ENCODE measurements at places on chromosomes 3 and 15.

GRCh38 chr3:17038141-17038540 is 153.4 kb downstream of the PLCL2 start:
- no peak for DNase-seq

DNA sequence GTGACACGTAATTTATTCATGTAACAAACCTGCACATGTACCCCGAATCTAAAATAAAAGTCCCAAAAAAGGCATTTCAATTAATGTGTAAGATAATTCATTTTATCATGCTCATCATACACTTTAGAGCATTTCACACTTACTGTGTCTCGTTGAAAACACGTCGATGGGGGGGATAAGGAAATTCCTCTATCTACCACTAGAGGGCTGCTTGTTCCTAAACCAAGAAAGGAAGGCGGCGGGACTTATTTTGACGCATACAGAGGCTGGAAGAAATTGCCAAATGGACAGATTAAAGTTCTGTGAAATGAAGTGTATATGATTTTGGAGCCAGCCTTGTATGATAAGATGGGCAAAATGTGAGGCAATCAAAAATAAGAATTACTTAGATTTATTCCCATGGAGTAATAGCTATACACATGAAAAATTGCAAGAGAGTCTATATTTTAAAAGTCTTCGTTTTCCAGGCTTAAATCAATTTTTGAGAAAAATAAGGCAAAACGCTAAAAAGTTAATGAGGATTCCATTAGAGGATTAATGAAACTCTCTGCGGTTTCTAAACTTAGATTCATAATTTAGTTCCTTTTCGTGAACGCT is 346.8 kb downstream of the CNTN3 start:
- no peak for DNase-seq

- no peak for DNase-seq
These were observed 51.6 kb downstream of the QTRT2 start for GRCh38 chr3:114108137-114108536.

GRCh38 chr3:60497902-60498301 is 753.4 kb downstream of the FHIT start:
- DNase-seq = no peak

DNA sequence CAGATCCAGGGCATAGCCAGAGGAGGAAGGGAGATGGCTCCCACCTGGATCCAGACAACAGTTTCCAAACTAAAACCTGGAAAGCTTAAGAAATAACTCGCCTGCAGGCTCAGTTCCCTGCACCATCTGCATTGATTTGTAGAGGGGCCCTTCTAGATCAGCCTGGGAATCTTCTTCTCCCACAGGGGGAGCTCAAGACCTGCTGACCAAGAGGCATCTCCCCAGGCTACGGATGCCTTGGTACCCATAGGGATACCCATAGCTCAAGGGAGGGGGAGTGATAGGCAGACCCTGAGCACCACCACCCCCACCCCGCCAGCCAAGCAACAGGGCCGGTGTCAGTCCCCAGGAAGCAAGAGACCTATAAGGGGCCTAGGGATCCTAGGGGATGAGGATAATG is 28.0 kb upstream of the DCLK3 start:
- no peak for DNase-seq

DNA sequence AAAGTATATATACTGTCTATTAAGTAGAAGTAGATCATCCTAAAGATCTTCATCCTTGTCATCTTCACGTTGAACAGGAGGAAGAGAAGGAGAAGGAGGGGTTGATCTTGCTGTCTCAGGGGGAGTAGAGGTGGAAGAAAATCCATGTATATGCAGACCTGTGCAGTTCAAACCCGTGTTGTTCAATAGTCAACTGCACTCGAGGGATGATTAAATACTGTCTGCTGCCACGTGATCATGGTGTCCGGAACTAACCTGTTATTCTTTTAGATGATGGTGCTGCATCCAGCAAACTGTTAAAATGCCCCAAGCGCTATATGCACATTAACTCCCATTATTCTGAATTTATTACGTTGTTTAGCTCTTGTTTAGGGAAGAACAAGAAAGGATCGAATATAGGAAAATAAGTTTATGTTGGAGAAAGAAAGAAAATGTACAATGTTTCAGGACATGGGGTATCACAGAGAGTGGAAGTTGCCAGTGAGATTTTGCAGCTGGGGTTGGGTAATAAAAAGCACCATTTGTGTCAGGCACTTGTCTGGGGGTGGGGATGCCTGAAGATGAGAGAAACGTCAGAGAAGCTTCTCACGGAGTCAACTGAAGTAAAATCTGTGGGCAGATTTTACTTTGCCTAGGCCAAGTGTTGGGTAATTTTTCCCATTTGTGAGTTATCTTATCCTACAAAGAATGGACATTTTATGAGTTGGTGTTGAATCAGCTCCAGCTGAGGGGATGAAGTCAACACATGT is 229.2 kb downstream of the RYR3 start:
- no peak for DNase-seq

GRCh38 chr3:169118666-169119370 is 544.7 kb downstream of the MECOM start:
- DNase-seq = no peak

- DNase-seq = no peak
These were observed 85.4 kb upstream of the TLE3 start for GRCh38 chr15:70182858-70183695.

DNA sequence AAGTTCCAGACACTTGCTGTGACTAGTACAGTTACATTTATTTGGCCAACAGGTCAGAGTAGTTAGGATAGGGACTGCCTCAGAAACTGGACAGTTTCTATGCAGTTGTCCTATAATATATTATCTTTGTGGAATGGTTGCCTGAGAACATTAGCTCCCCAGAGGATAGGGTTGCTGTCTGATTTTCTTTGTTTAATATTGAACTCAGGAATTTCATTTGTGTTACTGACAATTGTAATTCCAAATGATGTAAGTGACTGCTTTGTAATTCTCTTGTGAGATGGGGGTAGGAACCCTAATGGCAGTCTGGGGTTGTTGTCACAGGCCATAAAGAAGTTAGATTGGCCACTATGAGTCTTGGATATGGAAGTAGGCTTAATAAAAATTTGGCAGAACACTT is 2.2 kb downstream of the NXPE3 start:
- DNase-seq = no peak

- no peak for DNase-seq
These were observed 26.2 kb downstream of the NME9 start for GRCh38 chr3:138303474-138303873.

- DNase-seq = no peak
These were observed 24.6 kb upstream of the NIPA2 start for GRCh38 chr15:22813844-22814243.

GRCh38 chr3:14884665-14885064 is 62.7 kb upstream of the NR2C2 start:
- no peak for DNase-seq

- DNase-seq = no peak
These were observed 6.6 kb downstream of the PLSCR5 start for GRCh38 chr3:146598535-146598934.

DNA sequence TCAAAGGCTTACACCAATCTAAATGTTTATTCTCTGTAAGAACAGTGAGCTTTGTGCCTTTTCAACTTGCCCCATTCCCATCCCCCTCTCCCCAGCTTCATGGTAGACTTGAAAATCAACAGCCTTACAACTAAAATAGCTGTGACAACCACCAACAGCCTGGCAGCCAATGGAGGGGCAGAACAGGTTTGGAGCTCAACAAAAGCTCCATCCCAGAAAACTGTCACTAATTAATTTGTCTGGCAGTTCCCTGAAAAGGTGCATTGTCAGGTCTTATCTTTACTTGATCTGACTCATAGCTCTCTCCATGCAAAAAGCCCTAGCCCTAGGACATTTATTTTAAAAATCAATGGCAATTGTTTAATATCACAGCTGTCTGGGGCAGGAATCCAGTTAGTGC is 22.6 kb downstream of the MTHFS start:
- no peak for DNase-seq

- no peak for DNase-seq
These were observed 7.9 kb downstream of the AEN start for GRCh38 chr15:88629071-88629470.

- no peak for DNase-seq
These were observed 369.8 kb downstream of the DIPK2A start for GRCh38 chr3:144341471-144341870.

- no peak for DNase-seq
These were observed 246.4 kb downstream of the ALCAM start for GRCh38 chr3:105613120-105613519.

GRCh38 chr3:112776000-112776399 is 70.7 kb downstream of the CD200R1L start:
- DNase-seq = no peak

DNA sequence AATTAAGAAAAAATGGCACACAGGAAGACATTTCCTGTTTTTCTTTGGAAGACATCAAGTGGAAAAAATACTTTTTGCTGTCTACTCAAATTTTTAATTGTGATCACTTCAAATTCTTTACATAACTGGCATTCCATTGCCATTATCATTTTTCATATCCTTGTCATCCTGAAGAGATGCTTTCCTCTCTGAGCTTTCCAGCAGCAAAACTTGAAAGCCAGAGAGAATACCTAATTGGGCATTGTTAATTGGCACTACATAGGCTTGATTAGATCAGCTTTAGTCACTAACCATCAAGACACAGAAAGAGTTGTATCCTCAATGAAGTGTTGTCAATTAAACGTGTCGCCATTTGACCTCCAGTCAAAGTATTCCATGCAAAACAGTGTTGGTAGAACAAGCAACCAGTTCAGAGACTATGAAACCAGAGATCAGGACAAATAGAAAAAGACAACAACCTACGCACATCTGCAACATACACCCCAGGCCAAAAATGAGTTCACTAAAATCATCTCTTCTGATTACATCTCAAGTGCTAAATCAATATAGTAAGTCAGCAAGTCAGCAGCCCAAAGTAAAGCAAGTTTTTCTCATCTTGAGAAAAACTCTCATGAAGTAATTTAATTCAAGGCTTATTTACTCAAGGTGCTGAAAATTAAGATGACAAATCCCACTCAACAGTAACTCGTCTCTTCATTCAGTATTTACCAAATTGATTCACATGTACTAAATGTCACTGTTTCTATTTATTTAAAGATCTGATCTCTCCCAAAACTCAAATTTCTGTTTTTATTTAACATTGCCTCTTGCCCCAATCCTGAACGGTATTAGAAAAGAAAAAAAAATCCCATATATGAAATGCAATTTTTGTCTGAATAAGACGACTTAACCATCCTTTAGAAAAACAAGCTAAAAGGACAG is 123.0 kb downstream of the SUCLG2 start:
- DNase-seq = no peak

GRCh38 chr3:88235102-88235501 is 85.3 kb downstream of the C3orf38 start:
- DNase-seq = no peak

- no peak for DNase-seq
These were observed 248.4 kb downstream of the MYRIP start for GRCh38 chr3:40057786-40058185.

GRCh38 chr3:104279617-104280016 is 1087.1 kb upstream of the ALCAM start:
- DNase-seq = no peak

GRCh38 chr3:140270329-140270728 is 335.3 kb downstream of the CLSTN2 start:
- no peak for DNase-seq

- no peak for DNase-seq
These were observed 42.7 kb downstream of the ZDHHC3 start for GRCh38 chr3:44932986-44933944.

DNA sequence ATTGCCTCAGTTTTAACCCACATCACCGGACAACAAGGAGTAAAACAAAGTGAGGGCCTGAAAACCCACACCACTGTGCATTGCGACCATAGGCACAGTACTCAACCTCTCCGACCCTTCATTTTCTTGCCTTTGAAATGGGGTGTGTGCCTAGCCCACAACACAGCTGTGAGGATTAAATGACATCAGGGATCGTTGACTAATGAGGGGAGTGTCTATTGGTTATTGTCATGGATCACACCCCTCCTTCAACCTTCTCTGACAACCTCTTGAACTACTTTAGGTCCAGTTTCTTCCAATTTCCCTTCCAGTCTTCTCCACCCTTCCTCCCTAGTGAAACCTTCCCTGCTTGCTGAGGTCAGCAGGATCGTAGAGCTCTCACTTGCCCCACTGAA is 89.5 kb downstream of the HES1 start:
- DNase-seq = no peak

DNA sequence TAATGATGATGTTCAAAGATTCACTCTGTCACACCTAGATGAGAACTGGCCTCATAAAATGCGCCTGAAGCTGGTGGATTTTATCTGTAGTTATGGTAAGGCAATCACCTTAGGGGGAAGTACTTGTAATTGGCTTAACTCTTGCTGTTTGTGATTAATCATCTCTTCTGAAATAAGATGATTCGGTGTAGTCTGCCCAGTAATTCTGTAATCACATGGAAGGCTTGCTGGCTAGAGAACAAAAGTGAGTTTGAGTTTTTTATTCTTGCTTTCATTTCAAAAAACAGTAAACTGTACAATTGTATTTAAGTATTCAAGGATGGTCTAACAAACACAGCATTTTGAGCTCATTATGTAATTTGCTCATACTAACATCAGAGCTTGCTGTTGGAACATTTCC is 72.1 kb downstream of the OTOL1 start:
- DNase-seq = no peak

DNA sequence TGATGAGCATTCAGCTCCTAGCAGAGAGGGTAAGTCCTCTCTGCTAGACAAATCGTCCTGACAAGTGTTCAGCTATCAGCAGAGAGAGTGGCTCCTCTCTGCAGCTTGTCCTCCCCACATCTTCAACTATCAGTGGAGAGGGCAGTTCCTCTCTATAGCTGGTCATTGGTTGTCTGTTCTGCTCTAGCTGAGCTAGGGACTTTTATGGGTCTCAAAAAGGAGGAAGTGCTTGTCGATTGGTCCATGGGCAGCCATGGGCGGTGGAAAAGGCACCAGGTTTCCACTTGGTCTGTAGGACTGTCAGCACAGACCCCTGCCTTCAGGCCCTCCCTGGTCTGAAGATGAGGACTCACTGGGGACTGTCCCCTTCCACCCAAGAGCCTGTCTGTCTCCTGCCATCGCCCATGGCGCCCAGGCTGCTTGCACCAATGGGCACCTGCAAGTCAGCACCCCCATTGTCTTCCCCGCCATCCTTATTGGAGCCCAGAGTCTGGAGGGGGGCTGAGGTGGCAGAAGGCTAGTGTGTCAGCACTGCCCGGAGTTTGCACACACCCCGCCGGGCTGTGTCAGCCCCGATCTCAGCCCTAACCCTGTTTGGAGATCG is 264.7 kb downstream of the ZBBX start:
- DNase-seq = no peak

GRCh38 chr3:10835406-10835805 is 19.4 kb downstream of the SLC6A11 start:
- DNase-seq = no peak

DNA sequence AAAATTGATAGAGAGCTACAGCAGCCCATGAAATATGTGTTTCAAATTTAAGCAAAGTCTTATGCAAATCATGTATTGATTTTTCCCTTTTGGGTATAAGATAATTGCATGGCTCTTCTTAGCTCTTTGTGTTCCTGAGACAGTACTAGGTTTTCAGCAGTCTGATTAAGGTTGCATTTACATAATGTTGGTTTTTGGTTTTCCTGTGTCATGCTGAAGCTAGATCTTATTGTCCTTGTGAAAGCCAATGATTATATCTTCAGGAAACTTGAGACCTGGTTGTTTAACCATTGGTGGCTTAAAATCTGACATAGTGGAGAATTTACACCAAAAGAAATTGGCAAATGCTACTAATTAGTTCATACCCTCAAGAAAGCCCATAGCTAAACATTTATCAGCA is 392.6 kb downstream of the ZPLD1 start:
- no peak for DNase-seq

- DNase-seq = no peak
These were observed 56.5 kb upstream of the GATA2 start for GRCh38 chr3:128549283-128550112.

- no peak for DNase-seq
These were observed 8.3 kb upstream of the PGPEP1L start for GRCh38 chr15:99015698-99016568.

GRCh38 chr3:10251006-10251405 is 2.7 kb downstream of the TATDN2 start:
- DNase-seq = no peak
